ENCODE measurements at places on chromosomes 2 and 18.

GRCh38 chr2:26870585-26871095 is 22.7 kb downstream of the DPYSL5 start:
- DNase-seq, result no peak

DNA sequence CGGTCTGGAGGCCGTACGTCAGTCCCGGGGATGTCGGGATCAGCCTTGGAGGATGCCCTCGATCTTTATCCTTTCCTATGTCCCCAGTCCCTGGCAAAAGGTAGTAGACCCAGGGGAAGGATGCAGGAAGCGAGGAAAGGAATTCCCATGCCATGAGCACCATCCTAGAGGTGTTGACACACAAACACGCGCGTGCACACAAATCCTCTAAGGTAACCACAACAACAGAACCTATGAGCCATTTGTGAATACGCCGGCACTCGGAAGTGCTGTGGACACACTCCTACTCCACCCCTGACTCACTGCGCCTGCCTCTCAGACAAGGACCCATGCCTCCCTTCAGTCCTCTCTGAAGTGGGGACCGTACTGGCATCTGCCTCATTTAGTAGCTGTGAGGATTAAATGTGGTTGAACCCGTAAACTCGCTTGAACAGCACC is 11.3 kb upstream of the MLPH start:
- no peak for DNase-seq

DNA sequence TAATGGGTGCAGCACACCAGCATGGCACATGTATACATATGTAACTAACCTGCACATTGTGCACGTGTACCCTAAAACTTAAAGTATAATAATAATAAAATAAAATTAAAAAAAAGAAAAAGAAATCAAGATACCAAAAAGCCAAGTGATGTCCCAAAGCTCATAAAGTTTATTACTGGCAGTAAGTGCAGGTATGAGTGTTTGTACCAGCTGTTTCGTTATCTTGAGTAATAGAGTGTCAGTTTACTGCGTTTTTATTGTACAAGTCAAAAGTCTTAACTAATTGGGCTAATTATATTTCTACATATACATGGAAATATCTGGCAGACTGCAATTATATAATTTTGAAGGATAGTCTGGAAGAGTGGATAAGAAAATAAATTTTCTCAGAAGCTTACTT is 41.8 kb downstream of the MFSD6 start:
- no peak for DNase-seq

GRCh38 chr2:23432531-23432930 is 47.6 kb downstream of the KLHL29 start:
- no peak for DNase-seq

DNA sequence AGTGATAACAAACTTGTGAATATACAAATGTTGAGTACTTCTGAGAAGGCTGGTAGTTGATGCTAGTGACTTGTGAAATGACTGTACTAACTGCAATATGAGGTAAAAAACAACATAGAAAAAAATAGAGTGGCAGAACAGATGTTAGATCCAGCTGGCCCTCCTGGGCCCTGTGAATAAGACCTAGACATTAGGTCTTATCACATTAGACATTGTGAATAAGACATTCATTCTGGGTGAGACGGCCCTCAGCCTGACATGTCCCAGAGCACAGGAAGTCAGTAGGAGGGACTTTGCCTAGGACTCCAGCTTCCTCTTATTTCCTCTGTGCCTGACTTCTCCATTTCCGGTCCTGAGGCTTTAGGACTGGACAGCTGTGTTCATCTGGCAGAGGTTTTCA is 22.9 kb downstream of the DOK1 start:
- no peak for DNase-seq

DNA sequence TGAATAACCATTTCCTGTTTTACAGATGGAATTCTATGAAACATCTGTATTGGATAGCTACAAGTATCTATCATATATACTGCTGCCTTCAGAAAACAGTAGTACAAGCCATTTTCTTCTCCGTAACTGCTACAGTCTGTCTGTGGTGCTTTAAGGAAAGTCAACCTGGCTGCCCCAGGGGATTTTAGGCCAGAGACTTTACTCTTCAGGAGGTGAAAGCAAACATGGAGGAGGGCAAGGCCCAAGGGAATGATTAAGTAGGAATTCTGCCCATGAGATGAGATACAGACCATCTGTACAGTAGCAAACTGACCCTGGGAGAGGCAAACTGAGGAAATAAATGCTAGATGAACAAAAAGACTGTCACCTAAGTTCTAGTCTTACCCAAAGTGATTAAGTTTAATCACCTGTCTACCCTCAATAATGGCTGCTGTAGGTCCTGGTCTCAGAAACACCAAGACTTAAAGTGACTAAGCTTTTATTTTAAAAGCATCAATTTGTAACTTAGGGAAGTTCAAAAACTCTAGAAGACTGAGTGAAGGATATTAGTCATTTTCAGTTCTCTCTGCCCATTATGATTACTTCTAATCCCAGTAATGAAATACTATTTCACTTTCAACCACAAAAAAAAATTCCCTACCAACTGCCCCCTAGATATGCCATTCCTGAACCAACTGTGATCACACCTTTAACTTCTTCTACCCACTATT is 14.8 kb downstream of the MBD2 start:
- no peak for DNase-seq

GRCh38 chr2:61720911-61721310 is 132.9 kb downstream of the FAM161A start:
- DNase-seq, result no peak

- no peak for DNase-seq
Observed at GRCh38 chr18:577643-578375, 2.4 kb upstream of the CETN1 start.

DNA sequence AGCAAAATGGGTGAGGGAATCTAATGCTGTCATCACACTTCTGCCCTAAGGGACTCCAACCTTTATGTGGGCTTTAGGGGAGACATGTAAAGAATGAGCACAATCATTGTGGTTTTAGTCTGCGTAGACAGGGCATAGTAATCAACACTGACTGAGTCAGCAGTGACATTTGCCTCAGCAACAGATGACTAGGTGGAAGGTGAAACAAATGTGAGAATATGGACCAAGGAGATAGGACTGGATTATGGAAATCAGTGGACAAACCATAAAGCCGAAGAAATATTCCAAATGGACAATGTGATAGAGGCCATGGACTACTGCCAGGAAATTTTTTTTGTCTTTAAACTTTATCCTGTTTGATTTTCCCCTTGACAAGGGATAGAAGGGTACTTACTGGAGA is 83.9 kb downstream of the PDK1 start:
- no peak for DNase-seq

DNA sequence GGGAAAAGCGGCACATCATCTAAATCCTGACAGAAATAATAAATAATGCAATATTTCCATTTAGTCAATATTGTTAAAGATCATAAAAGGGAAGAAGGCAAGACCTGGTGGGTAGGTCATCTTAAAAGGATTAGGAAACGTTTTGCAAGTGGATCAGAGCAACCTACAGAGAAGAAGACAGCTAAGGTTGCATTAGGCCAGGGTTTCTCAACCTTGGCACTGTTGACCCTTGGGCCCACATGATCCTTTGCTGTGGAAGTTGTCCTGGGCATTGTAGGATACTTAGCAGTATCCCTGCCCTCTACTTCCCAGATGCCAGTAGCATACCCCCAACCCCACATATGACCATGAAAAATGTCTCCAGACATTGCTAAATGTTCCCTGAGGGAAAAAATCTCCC is 55.0 kb downstream of the KLF7 start:
- no peak for DNase-seq

DNA sequence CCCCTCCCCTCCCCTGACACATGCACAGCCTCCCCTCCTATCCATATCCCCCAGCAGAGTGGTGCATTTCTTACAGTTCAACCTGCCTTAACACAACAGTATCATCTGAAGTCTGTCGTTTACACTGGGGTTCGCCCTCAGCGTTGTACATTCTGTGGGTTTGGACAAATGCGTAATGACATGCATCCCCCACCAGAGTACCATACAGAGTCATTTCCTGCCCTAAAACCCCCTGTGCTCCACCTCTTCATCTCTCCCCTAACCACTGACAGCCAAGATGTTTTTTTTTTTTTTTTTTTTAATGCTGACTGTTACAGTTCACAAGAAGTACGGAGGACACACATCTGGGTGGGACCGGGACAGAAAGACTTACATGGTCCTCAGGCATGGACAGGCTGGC is 22.6 kb downstream of the POMC start:
- DNase-seq, result no peak

DNA sequence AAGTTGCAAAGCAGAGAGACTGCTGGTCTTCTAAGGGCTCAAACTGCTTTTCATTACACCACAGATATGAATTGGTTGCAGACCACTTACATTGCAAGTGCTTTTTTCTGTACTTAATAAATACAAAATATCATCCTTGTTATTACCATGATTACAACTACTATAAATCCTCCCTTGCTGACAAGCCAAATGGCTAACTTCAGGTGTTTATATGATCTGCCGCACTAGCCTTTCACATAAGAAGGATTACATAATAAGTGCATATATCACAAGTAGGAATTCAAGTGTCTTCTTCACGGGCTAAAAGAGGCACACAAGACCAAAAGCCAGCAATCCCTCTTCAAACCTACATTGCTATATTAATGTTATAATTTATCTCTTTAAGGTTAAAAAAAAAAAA is 373.0 kb downstream of the ZEB2 start:
- DNase-seq, result no peak

GRCh38 chr2:66596256-66596655 is 161.3 kb downstream of the MEIS1 start:
- DNase-seq, result no peak
